Stimulated activated naive CD8-positive, alpha-beta T cell treated with anti-CD3 and anti-CD28 coated beads, Interleukin-15, amount 100 ng/mL, for 72 hours (primary cell): ENCODE measurements at places on chromosomes 4 and X.
A peak's percentile ranks its signal among the peaks of the same experiment; 100 is the strongest.

GRCh38 chr4:184397516-184398163 lies 76.7 kb downstream of the IRF2 start:
- DNase-seq, result no peak

- DNase-seq, result no peak
These were observed 136.2 kb downstream of the CPXCR1 start for GRCh38 chrX:88883200-88883599.

DNA sequence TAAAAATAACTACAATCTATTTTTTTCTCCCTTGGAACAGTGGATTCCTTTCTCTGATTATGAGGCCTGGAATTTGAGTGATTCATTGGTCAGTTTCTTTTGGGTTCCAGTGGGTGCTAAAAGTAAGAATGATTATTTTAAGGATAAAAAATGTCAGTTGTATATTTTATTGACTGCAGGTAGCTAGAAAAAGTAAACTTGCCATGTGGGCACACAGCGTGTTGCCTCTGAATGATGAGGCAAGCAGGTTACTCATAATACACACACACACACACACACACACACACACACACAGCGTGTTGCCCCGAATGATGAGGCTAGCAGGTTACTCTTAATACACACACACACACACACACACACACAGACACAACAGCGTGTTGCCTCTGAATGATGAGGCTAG lies 13.8 kb downstream of the GALNT7 start:
- no peak for DNase-seq

- no peak for DNase-seq
These were observed 187.0 kb downstream of the BMPR1B start for GRCh38 chr4:94944726-94945125.

- DNase-seq, result no peak
These were observed 195.2 kb upstream of the ANXA10 start for GRCh38 chr4:167897116-167897515.

GRCh38 chr4:1293531-1293941 lies 3.8 kb downstream of the MAEA start:
- DNase-seq, result no peak

DNA sequence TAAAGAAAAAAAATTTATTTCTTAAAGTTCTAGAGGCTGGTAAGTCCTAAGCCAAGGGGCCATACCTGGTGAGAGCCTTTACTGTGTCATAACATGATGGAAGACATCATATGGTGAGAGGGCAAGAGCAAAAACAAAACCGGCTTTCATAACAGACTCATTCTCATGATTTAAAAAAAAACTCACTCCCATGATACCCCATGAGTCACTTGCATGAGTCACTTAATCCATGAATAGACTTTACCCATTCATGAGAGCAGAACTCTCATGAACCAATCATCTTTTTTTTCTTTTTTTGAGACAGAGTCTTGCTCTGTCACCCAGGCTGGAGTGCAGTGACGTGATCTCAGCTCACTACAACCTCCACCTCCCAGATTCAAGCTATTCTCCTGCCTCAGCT lies 369.7 kb upstream of the DIAPH2 start:
- DNase-seq, result no peak

GRCh38 chrX:109281483-109282275 lies 200.2 kb downstream of the GUCY2F start:
- no peak for DNase-seq

GRCh38 chr4:103719830-103720207 lies at the start of gene TACR3:
TSS of gene TACR3 (minus strand) at chr4:103719985. CDS start at chr4:103719675, 310 bp downstream.
- DNase-seq, result no peak

DNA sequence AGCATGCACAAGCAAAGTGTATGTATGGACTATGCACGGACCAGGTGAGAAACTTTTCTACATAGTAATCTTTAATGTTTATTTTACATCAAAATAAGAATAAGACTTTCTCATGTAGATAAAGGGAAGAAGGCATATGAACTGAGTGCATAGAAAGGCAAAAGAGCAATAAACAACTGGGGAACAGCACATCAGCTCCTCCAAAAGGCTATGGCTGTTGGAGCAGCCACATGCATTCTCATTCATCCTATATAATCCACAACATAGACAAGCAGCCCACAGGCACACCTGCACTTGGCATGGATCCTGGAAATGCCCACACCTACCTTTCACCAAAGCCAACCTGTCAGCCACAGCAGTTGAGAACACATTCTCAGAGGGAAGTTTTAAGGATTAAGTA lies 586.9 kb upstream of the INTU start:
- DNase-seq, result no peak

- no peak for DNase-seq
These were observed 63.0 kb upstream of the AGA start for GRCh38 chr4:177505171-177505615.

GRCh38 chr4:185513489-185514181 lies 21.7 kb downstream of the PDLIM3 start:
- DNase-seq, result no peak

DNA sequence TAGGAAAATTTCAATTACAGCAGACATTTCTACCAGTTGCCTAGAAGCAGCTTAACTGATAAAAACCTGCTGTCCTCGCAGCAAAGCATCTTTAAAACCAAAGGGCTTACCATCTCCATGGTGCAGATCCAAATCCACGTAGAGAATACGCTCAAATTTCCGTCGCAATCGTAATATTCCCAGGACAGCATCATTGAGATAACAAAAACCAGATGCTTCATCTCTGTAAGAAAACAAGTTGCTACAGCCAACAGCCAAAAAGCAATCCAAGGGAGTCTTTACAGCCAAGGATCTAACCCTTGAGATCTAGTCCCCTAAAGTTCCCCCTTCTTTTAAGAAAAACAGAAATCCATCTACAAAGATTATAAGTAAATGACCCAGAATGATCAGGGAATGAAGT lies 77.6 kb downstream of the HDAC8 start:
- DNase-seq, result no peak

- DNase-seq, result no peak
These were observed 168.7 kb downstream of the STK32B start for GRCh38 chr4:5220028-5220427.

GRCh38 chrX:151176231-151176750 lies at the start of gene GPR50:
TSS of gene GPR50 (plus strand) at chrX:151176584. CDS start at chrX:151176722, 138 bp downstream.
- DNase-seq, result no peak

GRCh38 chrX:24643116-24643515 lies 4.0 kb downstream of the PCYT1B start:
- no peak for DNase-seq

DNA sequence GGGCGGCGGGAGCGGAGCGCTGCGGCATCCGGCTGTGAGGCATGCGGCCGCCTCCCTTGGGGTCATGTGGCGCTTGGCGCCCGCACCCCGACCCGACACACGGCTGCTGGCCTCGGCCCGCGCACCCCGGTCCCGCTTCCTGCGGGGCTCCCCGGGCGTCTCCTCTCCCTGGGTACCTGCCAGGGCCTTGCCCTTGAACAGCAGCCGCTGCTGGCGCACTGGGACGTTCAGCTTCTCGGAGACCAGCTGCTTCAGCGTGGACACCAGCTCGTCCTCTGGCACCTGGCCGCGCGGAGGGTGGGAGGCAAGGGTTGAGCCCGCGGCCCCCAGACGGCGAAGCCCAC lies 391 bp downstream of the UBL4A start:
- DNase-seq, result peak; percentile 19

DNA sequence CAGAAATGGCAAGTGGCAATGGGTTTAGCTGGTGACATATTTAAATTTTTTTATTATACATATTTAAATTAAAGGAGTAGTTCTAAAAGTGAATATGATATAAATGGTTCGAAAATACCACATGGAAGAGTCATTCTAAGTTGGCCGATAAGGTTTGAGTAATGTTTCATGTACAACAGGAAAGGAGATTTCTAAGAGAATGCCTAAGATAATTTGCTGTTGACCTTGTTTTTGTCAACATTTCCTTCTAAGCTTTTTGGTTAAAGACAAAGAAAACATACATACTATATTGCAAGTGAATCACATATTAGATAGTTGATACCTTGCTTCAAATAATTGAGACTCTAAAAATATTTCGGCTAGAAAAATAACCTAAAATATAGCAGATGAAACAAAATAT lies 526.6 kb upstream of the SLIT2 start:
- no peak for DNase-seq

GRCh38 chrX:49204017-49204416 lies 4.0 kb upstream of the SYP start:
- no peak for DNase-seq

- DNase-seq, result no peak
These were observed 277.5 kb upstream of the AGTR2 start for GRCh38 chrX:115892787-115893671.

GRCh38 chr4:117654079-117654478 lies 380.2 kb upstream of the NDST3 start:
- no peak for DNase-seq

- DNase-seq, result no peak
These were observed 268.3 kb downstream of the PDHA2 start for GRCh38 chr4:96108146-96108545.

DNA sequence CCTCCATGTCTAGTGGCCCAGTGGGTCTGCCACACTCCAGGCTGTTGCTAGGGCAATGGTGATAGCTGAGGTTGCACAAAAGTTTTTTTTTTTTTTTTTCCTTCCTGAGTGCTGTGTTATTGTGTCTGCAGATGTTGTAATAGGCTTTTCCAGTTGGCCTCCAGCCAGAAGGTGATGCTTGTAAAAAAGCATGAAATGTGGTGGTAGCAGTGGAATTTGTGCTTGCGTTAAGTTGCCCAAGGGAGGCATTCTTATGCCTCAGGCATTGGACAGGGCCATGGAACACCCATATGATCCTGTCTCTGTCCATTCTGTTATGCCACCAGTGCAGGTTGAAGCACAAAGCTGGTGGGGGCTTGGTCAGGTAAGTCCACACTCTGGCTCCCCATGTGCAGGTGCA lies 660.5 kb upstream of the SPANXN1 start:
- no peak for DNase-seq

GRCh38 chr4:139007640-139008039 lies 7.9 kb upstream of the NOCT start:
- DNase-seq, result no peak

DNA sequence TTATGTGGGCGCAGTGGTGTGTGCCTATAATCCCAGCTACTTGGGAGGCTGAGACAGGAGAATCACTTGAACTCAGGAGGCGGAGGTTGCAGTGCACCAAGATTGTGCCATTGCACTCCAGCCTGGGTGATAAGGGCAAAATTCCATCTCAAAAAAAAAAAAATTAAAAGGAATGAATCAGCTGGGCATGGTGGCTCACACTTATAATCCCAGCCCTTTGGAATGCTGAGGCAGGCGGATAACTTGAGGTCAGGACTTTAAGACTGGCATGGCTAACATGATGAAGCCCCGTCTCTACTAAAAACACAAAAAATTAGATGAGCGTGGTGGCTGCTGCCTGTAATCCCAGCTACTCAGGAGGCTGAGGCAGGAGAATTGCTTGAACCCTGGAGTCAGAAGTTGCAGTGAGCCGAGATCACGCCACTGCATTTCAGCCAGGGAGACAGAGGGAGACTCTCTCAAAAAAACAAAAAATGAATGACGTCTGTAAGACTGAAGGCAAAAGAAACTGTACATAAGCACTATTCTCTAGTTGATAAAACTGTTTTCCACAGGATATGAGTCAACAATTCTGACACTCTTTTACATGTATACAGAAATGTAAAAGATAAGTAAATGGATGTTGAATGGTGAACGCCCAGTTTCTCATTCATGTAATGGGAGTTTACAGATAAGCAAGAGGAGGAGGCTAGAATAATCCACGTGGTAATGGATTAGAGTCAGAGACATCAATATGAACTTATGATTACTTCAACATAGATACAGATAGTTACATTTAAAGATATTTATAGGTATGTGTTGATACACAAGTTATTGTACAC lies 22.2 kb downstream of the CENPC start:
- no peak for DNase-seq

DNA sequence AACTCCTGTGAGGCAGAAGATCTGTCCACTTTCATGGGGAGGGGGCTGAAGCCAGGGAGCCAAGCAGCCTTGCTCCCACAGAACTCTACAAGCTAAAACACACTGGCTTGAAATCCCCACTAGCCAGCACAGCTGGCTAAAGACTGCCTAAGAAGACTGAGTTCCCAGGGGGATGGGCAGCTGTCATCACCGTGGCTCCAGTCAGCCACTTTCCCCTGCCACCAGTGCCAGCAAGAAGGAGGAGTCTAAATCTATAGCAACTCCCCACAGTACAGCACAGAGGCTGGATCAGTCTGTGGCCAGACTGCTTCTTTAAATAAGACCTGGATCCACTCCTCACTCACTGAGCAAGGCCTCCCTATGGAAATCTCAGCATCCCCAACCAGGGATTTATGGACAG lies 308.6 kb downstream of the FAM47B start:
- DNase-seq, result no peak

- DNase-seq, result no peak
These were observed 70.3 kb upstream of the DDX60 start for GRCh38 chr4:168388890-168389289.

- no peak for DNase-seq
These were observed 161.0 kb upstream of the FAM241A start for GRCh38 chr4:111984169-111984819.

DNA sequence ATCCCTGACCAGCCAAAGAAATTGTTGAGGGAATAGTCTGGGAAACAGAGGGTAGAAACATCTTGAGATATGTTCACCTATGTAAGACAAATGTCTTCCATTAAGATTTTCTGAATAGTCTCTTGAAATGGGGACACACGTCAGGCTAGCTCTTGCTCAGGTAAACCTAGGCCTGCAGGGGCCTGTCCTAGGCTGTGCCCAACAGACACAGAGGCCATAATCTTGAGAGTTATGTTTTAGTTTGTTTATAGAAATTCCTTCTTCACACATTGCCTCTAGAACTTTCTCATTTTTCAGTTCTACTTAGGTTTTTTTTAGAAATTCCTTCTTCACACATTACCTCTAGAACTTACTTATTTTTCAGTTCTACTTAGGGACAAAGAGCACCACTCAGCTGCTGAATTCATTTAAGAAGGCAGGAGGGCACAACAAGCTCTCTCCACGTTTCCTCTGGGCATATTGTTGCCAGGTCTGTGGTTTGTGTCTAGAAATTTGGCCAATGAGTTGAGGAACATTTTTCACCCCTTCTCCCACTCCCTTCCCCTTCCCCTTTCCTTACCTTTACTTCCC lies 94.9 kb downstream of the ARHGAP24 start:
- no peak for DNase-seq
